ENCODE measurements at places on chromosomes 2 and 18.

DNA sequence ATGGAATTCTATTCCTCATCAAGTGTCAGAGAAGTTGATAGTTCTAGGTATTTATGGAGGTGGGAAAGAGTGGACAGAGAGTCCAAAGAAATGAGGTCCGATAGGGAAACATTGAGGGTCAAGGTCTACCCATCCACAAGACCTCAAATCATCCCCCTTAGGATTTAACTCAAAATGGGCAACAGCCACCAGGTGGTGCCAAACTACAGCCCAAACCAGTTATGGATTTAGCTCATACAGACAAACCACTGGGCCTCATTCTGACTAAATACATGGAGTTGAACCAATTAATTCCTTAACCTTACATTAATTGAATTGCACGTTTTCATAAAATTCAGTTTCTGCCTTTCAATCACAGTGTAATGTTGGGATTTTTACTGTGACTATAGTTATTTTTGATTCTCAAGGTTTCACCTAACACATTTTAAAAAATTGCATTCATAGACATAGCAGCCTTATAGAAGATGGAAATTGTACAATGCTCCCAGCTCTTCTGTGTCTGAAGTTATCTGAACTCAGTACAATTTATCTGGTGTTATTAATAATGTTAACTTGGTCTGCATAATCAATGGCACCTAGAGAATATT lies 98.2 kb upstream of the HNMT start:
- no peak for DNase-seq

DNA sequence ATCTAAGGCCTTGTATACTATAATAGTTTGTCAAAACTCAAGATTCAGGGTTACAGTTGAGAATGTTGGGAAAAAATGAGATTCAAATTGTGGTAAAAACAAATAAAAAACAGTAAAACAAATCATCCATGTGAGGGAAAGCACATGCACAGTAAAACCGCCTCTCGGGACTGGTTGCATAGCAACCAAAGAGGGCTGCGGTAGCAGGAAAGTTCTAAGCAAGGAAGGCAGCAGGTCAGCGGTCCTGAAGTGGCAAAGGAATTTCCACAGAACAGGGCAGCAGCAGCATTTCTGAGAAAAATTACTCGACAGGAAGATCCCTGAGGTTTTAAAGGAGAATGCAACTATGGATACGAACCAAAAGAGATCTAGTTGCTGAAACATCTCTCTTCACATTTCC lies 93.7 kb downstream of the DYNAP start:
- no peak for DNase-seq

- no peak for DNase-seq
These were observed 59.4 kb upstream of the SOS1 start for GRCh38 chr2:39179974-39180960.

GRCh38 chr2:67255933-67256615 lies 141.1 kb upstream of the ETAA1 start:
- no peak for DNase-seq

DNA sequence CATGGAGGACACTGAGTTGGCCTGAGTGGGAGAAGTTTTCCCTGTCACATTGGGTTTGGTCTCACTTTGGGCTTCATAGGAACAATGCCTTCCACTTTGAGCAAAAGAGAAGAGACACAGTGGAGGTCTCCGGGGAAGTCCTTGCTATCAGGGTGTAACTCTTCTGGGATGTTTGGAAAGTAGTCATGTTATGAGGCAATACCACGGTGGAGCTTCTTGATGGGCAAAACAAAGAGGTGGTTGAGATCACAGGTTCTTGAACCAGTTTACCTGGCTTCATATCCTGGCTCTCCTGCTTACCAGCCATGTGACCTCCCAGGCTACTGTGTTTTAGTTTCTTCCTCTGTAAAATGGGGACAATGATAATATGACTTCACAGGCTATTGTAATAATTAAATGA lies 478.6 kb downstream of the SLC4A3 start:
- DNase-seq = no peak
